ENCODE measurements at places on chromosomes 7 and 10.

- DNase-seq = no peak
Observed at GRCh38 chr7:28606421-28606820, 194.1 kb downstream of the CREB5 start.

DNA sequence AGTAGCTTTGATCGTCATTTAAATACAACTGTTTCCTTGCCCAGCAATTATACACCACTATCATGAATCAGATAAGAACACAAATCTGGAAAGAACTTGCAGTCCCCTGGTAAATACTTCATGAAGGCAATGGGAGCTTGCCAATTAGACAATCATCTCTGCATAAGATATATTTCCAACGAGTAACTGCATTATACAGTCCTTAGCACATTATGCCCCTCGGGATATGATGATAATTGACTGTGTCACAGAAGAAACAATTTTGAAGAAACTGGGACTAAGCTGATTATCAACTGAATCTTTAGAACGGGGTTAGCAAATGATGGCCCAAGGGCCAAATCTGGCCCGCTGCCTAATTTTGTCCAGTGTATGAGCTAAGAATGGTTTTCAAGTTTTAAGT is 155.7 kb downstream of the TRIL start:
- peak; percentile 42 for DNase-seq

DNA sequence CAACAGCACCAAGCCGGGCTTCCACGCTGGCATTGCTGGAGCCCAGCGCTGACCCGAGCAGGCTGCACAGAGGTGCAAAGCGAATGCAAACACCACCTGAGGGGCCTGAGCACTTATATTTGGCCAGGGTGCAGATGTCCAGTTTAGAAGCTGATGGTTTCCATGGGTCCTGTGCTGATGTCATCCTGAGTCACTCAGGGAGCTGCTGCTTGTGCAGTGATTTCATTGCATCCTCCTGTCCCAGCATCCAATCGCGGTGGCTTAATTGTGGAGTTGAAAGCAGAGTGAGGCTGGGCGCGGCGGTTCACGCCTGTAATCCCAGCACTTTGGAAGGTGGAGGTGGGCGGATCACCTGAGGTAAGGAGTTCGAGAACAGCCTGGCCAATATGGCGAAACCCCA is 410.2 kb upstream of the KLF6 start:
- peak; percentile 39 for DNase-seq

- DNase-seq = no peak
Observed at GRCh38 chr7:26100406-26101339, 51.3 kb upstream of the NFE2L3 start.

GRCh38 chr10:77139252-77140160 is 498.1 kb downstream of the KCNMA1 start:
- DNase-seq = no peak

GRCh38 chr7:91182819-91183764 is 81.1 kb upstream of the FZD1 start:
- DNase-seq = peak; percentile 89

GRCh38 chr10:101453791-101454718 is 100.1 kb downstream of the BTRC start:
- peak; percentile 55 for DNase-seq

GRCh38 chr7:100604976-100605911 is 3.1 kb downstream of the PCOLCE start:
- no peak for DNase-seq

- DNase-seq = no peak
Observed at GRCh38 chr7:73509463-73509862, 12.6 kb downstream of the BAZ1B start.

DNA sequence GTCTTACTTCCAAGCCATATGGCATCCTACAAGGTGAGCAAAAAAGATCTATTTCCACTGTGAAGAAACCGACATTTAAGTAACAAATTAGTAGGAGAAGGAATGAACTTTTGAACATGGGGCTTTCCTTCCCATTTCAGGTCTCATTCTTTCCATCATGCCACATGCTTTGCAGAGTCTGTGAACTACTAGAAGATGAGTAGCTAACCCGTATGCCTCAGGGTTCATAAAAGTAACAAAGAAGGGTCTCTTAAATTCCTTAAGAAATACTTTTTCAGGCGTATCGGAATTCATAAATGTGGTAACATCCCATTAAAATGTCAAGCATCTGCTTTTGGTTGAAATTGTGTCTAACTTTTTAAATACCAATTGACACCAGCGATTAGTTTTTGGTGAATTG is 81.3 kb upstream of the TNS3 start:
- DNase-seq = no peak

All from iris pigment epithelial cell (primary cell).